Stimulated activated CD4-positive, alpha-beta T cell treated with anti-CD3 and anti-CD28 coated beads, Interleukin-4, amount 100 ng/mL, for 48 hours (primary cell): ENCODE measurements at places on chromosomes 5 and 9.
A peak's percentile ranks its signal among the peaks of the same experiment; 100 is the strongest.

DNA sequence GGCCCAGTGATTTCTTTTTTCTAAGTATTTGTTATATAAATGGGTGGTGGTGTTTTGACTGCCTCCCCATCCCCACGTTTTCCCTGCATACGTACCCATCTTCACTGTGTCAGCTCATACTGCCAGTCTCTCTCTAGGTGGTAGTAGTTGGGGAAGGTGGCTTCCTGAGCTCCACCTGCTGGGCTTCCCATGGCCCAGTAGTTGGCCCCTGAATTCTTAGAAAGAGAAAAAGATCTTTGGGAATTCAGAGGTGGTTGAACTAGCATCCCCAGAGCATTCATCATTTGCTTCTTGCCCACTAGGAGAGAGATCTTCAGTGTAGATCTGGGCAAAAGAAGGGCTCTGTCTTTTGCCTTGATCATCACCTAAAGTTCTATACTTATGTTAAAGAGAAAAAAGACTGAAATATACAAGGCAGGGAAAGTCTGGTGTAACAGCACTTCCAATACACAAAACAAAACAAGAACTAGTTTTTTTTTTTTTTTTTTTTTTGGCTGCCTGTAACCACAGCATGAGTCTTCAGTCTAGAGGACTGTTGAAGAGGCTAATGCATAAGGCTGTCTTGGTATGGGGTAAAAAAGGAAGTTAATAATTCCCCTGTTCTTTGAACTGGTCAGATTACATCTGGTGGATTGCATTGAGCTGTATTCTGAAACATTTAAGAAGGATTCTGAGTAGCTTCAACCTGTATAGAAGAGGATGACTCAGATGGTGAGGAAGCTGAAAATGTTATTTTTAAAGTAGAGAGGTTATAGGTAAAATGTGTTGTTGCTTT, 128.7 kb downstream of the ATG10 start:
- DNase-seq, result no peak

DNA sequence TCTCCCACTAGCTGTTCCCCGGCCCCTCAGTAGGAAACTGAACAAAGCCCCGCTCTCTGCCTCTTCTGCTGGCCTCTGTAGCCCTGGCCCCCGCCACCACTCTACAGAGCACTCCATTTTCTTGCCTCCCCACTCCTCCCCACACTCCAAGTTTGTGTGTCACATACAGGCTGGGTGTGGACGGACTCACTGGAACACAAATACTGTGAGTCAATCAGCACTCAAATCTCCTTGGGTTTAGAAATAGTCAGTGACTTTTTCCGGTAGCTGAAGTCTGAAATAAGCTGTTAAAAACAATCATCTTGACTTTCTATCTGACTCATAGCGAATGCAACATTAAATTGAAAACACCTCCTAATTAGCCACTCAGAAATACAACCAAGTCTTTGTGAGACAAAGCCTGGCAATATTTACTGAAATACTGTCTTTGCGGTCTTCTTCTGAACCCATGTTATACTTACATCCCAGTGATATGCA, 122.5 kb downstream of the LHFPL2 start:
- no peak for DNase-seq

DNA sequence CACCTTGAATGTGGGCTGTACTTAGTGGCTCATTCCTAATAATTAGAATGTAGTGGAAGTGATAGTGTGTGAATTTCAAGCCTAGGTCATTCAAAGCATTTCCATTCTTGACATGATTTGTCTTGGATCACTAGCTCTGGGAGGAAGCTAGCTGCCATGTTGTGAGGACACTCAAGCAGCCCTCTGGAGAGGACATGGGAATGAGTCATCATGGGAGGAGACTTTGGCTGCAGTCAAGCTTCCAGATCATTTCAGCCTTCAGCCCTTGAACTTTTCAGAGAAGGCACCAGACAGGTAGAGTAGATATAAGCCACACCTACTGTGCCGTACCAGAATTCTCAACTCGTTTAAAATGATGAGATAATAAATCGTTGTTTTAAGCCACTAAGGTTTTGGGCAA, 506.9 kb downstream of the ZNF608 start:
- DNase-seq, result no peak

- no peak for DNase-seq
Measured at GRCh38 chr5:2329741-2330140, 421.7 kb downstream of the IRX2 start.

- DNase-seq, result no peak
Measured at GRCh38 chr9:114285166-114285867, 37.6 kb upstream of the ORM1 start.

DNA sequence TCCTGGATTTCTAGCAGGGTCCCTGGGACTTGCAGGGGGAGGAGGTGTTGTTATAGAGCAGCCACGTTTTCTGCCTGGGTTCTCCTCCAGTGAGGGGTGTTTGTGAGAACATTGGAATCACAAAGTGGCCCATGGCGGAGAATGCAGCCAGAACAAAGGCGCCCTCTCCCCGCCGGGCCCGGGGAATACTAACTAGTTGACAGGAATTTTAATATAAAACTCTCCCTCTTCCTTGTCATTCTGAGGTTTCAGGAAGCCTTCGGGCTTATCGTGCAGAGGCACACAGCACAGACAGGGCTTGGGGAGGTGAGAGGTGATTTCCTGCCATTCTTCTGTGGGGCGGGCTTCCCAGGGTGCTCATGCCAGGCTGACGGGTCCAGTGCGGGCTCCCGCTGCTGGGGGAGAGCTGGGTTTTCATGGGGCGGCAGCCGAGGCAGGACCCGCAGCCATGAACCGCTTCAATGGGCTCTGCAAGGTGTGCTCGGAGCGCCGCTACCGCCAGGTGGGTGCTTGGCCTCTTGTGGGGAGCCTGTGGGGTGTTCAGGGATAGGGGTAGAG, 37.7 kb downstream of the RGS3 start:
- DNase-seq, result no peak

DNA sequence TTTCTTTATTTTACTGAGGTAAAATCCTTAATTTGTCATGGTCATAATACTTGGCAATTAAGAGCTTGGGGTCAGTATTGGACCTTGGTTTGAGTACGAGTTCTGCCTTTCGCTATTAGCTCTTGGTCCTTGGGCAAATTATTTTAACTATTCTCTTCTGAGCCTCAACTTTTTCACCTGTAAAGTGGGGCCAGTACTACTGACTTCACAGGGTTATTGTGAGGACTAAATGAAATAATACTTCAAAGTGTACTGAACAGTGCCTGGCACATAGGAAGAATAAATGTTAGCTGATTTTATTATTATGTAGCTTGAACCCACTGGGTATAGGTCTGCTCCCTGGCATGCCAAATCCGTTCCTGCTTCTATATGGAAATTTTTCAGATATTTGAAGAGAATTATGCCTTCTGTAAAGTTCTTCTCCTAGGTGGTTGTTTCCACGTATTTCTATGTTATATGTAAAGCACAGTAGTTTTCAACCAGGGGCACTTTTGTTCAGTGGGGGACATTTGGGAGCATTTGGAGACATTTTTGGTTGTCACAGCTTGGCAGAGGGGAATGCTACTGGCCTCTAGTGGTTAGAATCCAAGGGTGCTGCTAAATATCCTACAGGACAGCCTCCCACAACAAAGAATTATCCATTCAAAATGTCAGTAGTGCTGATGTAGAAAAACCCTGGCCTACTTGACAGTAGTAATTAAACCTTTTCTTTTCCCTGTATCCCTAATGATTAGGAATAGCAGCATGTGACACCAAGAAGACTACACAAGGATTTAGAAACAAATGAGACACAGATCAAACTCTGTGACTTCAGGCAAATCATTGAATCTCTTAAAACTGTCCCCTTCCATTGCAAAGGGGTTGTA, 4.5 kb downstream of the RCL1 start:
- DNase-seq, result no peak

- DNase-seq, result no peak
Measured at GRCh38 chr5:76310208-76310607, 92.9 kb upstream of the IQGAP2 start.

- no peak for DNase-seq
Measured at GRCh38 chr5:166880456-166880855, 1411.0 kb upstream of the WWC1 start.

GRCh38 chr5:164518067-164518740, 1012.8 kb downstream of the MAT2B start:
- no peak for DNase-seq

DNA sequence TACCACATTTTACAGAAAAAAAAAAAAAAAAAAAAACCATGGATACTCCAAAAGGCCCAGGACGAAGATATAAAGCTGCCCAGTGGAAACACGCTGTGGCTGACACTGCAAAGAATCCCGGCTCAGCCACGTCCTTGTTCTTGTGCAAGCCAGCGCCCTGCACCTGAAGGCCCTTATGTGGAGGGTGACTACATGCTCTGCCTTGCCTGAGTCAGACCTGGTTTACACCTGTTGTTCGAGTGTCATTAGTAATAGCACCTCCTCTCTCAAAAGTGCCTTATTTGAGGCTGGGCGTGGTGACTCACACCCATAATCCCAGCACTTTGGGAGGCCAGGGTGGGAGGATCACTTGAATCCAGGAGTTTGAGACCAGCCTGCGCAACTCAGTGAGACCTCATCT, 54.3 kb upstream of the ZSWIM6 start:
- DNase-seq, result no peak

DNA sequence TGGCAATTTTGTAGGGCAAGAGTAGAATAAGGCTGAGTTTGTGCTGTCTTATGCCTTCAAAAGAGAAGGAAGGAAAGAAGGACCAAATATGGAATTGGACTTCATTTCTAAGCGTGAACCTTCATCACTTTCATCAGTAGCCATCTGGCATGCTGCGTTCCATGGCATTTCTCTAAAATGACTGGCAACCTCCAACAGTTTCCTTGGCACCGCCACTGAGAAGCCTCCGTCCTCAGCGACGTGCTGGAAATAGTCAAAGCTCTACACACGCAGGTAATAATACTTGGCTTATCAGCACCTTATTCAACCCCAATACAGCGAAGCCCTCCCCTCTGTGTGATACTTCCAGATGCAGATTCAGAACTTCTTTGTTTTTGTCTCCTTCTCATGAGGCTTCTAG, 169.7 kb upstream of the CD180 start:
- DNase-seq, result no peak

- DNase-seq, result no peak
Measured at GRCh38 chr9:88738709-88739108, 203.7 kb downstream of the NXNL2 start.

- no peak for DNase-seq
Measured at GRCh38 chr5:136374003-136374402, 8.7 kb upstream of the TRPC7 start.

- no peak for DNase-seq
Measured at GRCh38 chr9:3751125-3751758, 225.4 kb upstream of the RFX3 start.

- no peak for DNase-seq
Measured at GRCh38 chr5:151023047-151023615, 2.7 kb downstream of the GPX3 start.

DNA sequence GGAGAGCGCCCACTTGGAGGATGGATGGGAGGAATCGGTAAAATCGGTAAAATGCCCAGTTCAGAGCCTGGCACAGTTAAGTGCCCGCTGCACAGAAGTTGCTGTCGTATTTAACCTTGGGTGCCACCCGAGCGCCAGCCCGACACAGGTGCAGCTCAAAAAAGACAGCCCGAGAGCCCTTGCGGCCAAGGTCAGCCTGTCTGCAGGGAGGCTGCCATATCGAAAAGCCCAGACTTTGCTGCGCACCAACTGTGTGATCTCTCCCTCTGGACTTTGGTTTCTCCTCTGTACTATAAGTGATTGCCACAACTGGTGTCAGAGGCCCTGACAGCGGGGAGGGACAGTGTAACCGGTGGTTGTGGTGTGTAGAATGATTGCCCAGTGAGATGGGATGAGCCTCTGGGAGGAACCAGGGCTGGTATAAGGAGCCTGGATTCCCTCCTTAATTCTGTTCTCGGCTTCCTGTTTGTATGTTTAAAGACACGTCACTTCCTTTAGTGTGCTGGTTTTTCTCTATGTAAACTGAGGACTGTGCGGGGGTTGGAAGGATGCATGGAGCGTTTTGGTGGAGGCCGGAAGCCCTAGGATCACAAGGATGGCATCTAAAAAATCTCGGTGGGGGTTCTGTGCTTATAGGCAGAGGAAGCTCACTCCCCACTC, 792 bp downstream of the NTMT1 start:
- no peak for DNase-seq

DNA sequence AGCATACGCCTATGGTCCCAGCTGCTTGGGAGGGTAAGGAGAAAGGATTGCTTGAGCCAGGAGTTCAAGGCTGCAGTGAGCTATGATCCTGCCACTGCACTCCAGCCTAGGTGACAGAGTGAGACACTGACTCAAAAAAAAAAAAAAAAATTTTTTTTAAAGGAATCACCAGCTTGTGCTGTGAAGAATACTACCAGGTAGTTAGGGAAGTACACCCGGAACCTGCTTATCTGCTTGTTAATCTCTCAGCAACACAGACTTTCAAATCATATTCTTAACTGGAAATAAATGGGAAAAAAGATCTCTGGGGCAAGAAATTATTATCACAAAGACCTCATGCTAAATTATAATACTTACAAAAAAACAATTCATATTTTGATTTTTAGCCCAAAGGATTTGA, 26.4 kb upstream of the PRRC2B start:
- DNase-seq, result no peak

DNA sequence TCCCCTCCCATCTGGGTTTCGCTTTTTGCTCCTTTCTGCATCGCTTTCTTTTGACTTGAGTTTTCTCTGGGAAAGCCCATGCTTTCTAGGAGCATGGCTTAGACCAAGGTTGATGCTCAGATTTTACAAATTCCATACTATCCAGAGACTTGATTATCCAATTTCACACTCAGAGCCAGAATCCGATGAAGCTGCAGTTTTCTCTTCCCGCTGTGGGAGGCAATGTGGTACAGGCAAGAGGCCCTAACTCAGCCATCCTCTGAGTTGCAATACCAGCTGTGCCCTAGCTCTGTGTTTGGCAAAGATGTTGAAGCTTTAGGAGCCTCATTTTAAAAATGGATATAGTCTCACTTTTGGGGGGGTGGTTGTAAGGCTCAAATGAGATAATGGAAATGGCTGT, 85.1 kb downstream of the BRINP1 start:
- no peak for DNase-seq

DNA sequence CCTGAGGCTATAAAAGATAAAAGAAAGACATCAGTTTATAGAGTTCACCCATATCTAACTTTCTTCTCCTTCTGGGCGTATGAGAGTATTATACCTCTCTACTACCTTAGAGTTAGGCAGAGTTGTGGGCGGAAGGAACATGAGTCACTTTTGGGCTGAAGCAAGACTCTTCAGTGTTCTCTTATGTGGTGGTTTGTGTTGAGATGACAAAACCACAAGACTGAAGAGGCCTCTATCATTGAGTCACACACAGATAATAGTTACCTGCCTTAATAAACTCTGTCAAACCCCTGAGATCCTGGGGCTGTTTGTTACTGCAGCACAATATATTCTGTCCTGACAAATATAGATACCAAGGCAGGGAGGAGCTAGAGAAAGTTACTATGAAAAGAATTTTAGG, 184.2 kb downstream of the EFNA5 start:
- peak; percentile 52 for DNase-seq

DNA sequence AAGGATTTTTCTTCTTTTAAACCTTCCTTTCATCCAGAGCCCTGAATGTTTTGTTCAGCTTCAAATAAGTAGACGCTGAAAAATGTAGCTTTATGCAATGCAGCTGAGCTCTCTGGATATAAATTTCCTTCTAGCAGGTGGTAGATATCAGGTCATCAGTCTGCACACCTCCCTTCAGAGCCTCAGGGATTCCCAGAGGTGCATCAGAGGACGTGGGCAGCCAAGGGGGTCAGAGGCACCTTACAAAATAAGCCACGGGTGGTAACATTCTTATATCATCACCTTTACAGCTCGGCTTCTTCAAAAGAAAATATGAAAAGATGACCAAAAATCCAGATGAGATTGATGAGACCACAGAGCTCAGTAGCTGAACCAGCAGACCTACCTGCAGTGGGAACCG, 19.3 kb downstream of the MOCS2 start:
- no peak for DNase-seq
